AG09319 (cell line): ENCODE measurements at places on chromosomes 2 and 18.
A peak's percentile ranks its signal among the peaks of the same experiment; 100 is the strongest.

GRCh38 chr2:46816846-46817726, 98.5 kb downstream of the MCFD2 start:
- DNase-seq = no peak

- no peak for DNase-seq
Measured at GRCh38 chr2:96305979-96306308, 598 bp upstream of the SNRNP200 start.

DNA sequence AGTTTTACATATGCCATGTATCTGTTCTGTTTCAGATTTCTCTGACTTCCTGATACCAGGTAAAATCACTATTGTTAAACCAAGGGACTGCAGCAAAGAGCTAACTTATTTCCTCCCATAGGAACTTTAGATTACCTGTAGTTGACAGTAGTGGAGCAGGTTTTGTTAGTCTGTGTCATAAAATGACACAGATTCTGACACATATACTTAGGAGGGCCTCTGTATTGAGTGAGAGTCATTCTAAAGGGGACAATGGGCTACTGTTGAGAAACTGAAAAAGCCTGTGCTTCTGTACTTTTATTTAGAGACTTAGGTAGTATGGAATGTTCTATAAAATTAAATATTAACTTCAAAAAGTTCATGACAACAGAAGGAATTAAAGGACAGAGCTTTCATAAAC, 48.2 kb downstream of the KCMF1 start:
- no peak for DNase-seq

GRCh38 chr2:120508567-120509041, 162.7 kb downstream of the INHBB start:
- DNase-seq = no peak

- DNase-seq = no peak
Measured at GRCh38 chr2:130818809-130819208, 17.9 kb upstream of the ARHGEF4 start.

DNA sequence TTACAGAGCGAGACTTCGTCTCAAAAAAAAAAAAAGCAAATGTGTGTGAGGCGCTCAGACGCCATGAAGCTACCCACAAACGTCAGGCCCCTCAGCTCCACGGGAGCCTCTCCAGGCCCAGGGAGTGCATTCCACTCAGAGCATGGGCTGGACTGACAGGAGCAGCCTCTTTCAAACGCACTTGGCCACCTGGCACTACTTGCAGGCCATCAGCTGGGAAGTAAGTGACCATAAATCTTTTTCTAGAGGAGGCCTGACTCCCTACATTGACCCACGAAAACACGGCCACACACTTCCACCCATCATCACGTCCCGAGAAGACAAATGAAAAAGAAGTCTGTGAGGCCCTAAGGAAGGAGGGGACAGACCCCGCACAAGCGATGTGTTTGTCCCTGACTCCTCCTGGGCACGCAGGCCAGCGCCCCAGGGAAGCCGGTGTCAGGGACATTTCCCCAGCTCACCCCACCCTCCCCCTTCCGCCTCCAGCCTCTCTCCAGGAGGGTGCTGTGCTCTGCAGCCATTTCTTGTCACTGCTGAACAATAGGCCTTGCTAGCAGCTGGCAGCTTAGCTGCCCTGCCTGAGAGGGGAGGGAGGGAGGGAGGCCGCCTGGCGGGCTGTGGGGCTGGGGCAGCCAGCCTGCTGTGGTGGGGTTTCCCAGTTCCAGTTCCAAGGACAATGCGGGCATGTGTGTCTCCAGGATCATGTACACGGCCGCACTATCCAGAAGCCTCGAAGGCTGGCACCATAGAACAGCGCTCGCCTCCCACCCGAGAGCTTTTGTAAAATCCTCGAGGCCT, 26.6 kb downstream of the SERTAD2 start:
- no peak for DNase-seq

DNA sequence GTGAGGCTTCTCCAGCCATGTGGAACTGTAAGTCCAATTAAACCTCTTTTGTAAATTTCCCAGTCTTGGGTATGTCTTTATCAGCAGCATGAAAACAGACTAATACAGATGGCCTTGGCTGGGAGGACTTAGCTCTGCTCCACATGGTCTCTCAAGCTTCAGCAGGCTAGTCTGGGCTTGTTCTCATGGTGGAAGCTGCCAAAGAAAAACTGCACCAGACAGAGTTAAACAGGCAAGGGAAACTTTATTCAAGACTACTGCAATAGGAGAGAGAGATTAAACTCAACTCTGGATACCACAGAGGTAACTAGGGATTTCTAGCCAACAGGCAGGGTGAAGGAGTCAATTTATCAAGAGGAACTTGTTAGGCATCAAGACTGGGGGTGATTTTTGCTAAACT, 142.1 kb downstream of the CABLES1 start:
- no peak for DNase-seq

- no peak for DNase-seq
Measured at GRCh38 chr2:215399067-215399716, 36.7 kb downstream of the FN1 start.

DNA sequence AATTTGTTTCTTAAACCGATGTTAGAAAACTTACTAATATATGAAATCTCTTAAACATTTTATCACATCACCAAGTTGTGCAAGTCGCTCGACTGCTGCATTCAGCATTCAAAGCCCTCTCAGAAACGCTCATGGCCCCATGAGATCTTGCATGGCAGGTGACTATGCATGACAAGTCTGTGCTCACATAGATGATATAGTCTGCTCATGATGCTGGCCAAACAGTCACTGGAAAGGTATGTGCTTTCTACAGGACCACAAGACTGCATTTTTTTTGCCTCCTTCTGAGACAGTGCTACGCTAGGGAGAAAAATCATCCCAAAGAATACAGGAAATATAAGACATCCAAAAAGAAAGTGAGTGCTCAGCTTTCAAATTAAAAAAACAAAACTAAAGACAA, 98.3 kb upstream of the ZBTB14 start:
- no peak for DNase-seq

DNA sequence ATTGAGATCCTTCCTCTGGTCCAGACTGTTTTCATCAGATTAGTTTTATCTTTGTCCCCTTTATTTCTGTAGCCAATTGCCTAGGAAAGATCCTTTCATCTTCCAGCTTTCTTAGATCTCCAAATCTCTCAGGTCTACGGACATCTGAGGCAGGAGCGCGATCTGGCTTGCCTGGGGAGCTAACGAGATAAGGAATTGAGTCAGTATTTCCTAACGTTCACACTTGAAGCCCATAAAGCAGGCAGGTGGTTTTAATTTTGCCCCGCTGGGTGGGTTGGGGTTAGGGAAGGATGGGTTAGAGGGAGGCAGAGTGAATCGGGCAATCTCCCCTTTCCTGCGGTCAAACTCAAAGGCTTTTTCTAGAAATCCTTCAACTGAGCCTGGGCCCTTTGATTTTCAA, 727 bp upstream of the TTLL4 start:
- no peak for DNase-seq

DNA sequence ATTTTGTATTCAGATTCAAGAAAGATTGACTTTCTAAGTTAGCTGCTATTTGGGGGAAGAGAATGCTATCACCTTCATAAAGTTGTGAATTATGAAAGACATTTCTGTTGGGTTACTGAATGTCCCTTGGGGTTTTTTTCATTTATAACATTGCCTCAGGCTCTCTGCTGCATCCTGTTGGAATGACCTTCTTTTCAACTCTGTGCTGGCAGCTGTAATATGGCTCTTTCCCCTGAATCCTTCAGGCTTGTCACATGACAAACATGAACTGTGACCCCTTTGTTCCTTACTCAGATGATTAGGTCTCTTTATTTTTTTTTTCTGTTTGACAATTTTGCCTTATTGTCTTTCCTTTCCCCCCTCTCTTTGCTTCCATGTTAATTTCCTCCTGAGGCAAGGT, 159.8 kb downstream of the TAF4B start:
- peak; percentile 7 for DNase-seq

GRCh38 chr18:37332628-37333420, 232.8 kb downstream of the CELF4 start:
- DNase-seq = no peak

DNA sequence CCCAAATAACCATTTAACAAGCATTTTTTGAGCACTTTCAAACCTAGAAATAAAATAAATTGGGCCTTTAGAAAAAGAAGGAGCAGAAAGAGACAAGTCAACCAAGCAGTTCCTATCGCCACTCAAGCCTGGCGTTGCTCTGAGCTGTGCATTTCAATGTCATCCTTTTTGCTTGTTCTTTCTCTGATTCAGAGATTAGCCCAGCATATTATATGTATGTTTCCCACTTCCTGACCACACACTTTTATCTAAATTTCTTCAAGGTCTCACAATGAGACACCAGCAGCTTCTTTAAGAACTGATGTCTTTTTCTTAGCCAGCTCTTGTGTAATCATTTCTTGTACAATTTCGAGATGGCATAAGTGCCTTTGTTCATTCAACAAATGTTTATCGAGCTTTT, 344.5 kb upstream of the ID2 start:
- no peak for DNase-seq

DNA sequence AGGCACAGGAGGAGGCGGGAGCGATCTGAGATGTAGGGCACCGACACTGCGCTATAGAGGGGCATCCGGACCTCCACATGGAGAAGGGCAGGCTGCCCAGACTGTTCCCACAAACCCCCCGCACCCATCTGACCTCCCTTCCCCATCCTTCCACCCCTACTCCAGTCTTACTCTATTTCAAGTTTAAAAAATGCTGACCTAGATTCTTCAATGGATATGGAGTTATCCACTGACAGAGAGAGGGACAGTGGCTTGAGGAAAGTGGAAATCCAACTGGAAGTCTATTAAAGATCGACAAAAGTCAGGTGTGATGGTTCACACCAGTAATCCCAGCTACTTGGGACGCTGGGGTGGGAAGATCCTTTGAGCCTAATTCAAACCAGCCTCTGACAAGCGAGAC, 5.1 kb upstream of the DGUOK start:
- DNase-seq = no peak

DNA sequence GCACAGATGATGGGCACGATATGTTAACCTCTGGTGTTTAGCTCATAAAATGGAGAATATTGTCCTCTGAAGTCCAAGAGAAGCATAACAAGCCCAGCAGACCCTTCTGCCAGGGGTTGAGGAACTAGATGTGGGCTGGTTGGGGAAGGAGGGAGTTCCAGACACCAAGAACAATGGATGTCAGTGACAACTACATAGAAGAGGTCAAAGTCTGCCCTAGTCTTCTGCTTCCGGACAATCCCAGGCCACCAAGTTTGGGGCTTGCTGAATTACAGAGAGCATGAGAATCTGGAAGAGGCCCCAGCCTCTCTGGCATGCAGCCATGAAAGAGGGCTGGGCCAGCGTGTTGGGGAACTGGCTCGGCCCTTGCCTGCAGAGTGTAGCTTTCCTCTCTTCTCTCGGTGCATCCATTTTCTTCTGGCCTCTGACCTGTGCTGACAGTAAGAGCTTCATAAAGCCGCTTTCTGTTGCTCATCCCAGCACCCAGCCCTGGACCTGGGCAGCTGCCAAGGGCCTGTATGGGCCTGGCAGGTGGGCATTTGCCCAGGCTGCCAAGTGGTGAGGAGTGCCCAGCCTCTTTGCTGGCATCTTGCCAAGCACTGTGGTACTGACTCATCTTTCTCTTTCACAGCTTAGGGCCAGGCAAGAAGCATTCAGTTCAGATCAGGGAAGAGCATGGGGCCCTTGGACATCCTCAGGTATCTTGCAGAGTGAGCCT, 14.6 kb upstream of the LAPTM4A start:
- DNase-seq = no peak

DNA sequence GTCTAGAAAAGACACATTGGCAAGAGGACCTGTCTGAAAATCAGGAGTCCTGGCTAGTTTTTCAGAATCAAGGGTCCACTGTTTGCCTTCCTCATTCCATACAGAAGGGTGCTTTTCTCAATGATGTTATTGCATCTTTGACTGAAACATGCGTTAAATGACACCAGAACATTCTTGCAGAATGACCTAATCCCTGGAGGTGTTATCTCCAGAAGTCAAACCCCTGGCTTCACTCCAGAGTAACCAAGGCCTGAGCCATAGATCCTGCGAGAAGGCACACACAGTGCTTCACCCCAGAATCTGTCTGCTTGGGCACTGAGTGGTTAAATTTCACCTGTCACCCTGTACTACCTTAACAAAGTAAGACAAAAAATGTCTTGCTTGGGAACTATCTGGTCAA, 1055.2 kb upstream of the FANCL start:
- DNase-seq = no peak

- no peak for DNase-seq
Measured at GRCh38 chr2:27010139-27010538, 22.6 kb upstream of the TMEM214 start.

DNA sequence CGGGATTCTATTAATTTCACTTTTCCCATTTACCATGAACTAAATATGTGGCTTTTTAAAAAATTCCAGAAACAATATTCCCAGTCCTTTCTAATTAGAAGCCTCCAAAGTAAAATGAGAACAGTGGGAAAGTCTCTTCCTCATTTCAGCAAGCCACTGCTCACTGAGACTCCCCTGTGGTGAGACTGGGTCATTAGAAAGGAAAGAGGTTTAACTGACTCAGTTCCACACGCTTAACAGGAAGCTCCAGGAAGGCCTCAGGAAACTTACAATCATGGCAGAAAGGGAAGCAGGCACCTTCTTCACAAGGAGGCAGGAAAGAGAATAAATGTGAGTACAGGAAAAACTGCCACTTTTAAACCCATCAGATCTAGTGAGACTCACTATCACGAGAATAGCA, 258.9 kb upstream of the CHAC2 start:
- no peak for DNase-seq

GRCh38 chr2:139177041-139177440, 396.9 kb upstream of the NXPH2 start:
- no peak for DNase-seq

GRCh38 chr2:137802038-137802437, 162.2 kb upstream of the HNMT start:
- no peak for DNase-seq

- no peak for DNase-seq
Measured at GRCh38 chr18:35949090-35949489, 23.4 kb upstream of the RMP24 start.

DNA sequence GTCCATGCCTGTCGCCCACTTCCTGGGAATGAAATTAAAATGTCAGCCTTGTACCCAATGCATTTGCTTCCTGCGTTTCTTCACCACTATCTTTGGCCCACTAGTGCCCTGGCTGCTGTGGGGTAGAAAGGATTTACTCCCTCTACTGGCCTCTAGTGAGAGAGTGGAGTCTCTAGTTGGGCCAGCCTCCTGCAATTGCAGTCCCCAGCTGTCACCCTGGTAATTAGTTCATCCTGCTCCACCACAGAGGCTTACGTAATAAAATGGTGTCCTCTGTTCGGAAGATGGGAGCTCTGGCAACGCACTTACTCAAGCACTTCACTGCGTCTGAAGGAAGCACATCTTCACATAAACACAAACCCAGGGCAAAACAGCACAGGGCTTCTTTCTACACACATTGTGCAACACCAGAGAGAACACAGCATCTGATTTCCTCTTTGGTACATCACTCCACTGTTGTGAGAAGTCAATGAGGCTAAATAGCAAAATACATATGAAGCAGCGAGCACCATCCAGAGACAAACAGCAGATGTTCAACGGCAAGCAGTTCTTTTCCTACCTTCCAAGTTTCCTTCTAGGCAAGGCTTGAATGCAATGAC, 274.6 kb downstream of the LRATD1 start:
- no peak for DNase-seq

- DNase-seq = peak; percentile 35
Measured at GRCh38 chr2:84676295-84676694, 160.0 kb downstream of the DNAH6 start.
